Neural progenitor cell (in vitro differentiated cells): ENCODE measurements at places on chromosomes 2 and 18.

- DNase-seq = no peak
Observed at GRCh38 chr2:106996171-106996769, 110.3 kb upstream of the ST6GAL2 start.

GRCh38 chr18:63315876-63316275 lies 3.7 kb downstream of the BCL2 start:
- DNase-seq = no peak

GRCh38 chr2:132462236-132462635 lies 45.6 kb downstream of the GPR39 start:
- DNase-seq = no peak

- no peak for DNase-seq
Observed at GRCh38 chr2:140442319-140442718, 1662.1 kb upstream of the NXPH2 start.

DNA sequence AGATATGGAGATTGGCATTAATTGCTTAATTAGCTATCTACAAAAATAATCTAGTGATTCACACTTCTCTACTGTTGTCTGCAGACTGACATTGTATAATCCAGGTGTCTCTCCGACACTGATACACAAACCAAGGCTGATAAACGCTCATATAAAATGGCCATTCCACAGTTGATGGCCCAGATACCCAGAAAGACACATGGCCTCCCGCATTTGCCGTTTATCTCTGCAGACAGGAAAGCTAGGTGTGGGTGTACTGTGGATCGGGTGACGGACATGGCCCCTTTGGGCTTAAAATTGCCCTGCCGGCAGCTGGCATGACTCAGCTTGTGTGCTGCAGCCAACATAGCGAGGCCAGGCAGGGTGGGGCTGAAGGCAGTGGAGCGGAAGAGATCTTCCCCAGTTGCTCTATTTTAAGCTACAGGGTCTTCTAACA lies 18.5 kb downstream of the PMAIP1 start:
- peak; percentile 27 for DNase-seq

GRCh38 chr2:205885492-205886099 lies 200.4 kb downstream of the INO80D start:
- peak; percentile 92 for DNase-seq

GRCh38 chr2:101025561-101025960 lies 23.5 kb downstream of the RPL31 start:
- DNase-seq = no peak

DNA sequence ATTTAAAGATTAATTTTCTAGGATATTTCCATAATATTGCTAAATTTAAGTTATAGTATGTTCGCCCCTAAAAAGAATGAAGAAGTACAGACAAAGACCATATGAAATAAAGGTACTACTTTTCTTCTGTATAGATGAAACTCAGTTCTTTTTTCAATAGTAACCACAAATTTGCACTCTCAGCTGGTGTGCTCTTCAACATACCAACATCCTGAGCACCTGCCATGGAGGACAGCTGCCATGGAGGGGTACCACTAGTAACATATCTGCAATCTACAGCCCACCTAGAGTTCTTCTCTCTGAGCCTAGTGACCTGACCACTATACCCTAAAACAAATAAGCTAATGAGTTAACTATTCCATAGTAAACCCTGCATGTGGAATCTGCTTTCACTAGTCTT lies 36.8 kb upstream of the ERCC3 start:
- DNase-seq = no peak

GRCh38 chr18:9577361-9577760 lies 37.0 kb downstream of the PPP4R1 start:
- DNase-seq = no peak

DNA sequence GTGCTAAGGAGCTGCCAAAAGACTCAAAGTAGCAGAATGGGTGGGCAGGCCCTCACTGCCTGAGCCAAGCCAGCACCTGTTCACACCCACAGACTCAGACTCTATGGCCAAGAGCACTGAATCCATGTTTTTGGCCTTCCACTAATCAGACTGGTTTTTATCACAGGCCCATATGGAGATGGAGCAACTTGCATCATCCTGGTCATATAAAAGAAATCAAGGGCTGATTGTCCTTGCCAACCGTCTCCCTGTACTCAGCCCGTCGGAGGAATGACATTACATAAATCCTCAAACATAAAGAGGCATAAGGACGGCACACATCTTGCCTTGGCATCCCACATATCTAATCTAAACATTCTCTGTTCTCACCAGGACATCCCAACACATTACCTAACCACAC lies 66.7 kb downstream of the MARCHF4 start:
- no peak for DNase-seq
